AG09319 (cell line): ENCODE measurements at places on chromosomes 6 and 20.

GRCh38 chr6:13615792-13616120 is 621 bp downstream of the NOL7 start:
- no peak for DNase-seq

DNA sequence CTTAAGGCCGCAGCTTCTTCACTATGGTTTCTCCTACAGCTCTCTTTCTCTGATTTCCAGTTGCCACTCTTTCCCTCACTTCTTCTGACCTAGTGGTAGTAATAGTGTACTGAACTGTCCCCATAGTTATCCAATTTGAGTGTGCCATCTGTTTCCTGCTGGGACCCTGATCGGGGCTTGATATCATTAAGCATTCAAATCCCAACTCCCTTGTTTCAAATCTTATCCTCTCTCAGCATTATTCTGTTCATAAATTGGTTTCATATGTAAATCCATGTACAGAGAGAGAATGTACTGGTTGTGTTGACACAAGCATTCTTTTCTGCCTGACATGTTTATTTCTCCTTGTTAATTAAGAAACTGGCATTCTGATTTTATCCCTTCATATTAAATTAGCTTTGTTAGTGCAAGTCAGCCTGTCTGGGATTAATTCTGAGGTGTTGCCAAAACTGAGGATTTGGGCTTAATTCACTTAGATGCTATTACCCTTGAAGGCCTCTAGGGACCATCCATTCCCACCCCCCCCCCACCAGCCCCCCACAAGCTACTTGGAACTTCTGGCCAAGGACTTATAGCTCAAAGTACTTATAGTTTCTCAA is 84.6 kb upstream of the PROKR2 start:
- DNase-seq = no peak

DNA sequence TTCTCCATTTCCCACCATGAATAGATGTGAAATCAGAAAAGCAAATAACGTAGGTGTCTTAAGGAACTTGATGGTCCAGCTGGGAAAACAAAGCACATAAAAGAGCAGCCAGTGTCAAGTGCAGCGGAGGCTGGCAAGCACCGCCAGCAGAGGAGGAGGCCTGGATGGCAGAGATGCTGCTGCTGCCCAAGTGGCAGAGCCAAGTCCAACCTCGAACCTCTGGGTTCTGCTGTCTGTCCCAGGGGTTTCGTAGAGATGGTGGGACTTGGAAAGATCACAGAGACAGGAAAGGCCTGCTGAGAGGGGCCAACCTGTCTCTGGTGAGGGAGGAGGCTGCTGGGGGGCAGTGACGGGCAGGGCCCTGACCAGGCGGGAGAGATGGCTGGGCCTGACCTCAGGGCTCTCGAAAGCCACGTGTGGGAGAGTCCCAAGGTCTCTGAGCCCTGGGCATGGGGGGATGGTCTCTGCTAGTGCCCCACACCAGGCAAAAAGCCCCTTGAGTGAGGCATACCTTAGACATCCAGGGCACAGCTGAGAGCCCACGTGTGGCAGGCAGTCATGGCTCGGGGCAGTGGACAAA is 77.3 kb downstream of the TCP11 start:
- no peak for DNase-seq

DNA sequence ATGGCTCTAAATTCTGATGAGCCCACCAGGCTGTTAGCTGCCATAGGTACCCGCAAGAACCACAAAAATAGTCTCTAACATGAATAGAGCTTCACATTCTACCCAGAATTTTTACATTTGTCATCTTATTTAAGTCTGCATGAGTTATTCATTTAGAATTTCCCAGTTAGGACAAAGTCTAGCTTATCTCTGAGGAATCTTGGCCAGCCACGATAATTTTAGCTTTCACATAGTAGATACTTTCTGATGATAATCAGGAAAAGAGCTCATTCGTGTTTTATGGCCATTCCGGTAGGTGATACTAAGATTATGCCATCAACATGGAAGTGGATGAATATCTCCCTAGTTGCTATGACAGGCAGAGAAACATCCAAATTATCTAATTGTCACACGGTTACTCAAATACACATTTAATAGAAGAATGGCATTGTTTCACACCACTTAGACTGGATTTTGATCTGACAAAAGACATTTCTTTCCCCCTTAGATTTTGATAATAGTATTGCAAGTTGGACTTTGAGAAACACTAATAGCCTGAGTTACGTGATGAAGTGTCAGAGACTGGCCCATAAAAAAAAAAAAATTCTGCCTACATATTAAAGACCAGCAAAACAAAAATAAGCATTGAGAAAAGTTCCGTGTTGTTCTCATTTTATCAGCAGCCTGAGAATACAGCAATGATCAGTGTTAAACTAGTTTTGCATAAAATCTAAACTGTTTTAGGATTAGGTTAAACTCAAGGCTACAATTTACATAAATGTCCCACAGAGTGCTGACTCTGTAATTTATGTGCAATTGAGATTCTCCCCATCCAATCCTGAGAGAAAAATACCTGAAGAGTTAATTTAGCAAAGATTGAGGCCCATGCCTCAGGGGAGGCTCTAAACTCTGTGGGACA is 397.5 kb upstream of the ARID1B start:
- no peak for DNase-seq

GRCh38 chr20:35673884-35674283 is 9.2 kb upstream of the CPNE1 start:
- no peak for DNase-seq

GRCh38 chr6:151998784-151999183 is 191.3 kb downstream of the ESR1 start:
- DNase-seq = no peak

- no peak for DNase-seq
Measured at GRCh38 chr6:37688078-37688850, 9.4 kb downstream of the MDGA1 start.

- no peak for DNase-seq
Measured at GRCh38 chr20:15379681-15380296, 1042.4 kb upstream of the FLRT3 start.

DNA sequence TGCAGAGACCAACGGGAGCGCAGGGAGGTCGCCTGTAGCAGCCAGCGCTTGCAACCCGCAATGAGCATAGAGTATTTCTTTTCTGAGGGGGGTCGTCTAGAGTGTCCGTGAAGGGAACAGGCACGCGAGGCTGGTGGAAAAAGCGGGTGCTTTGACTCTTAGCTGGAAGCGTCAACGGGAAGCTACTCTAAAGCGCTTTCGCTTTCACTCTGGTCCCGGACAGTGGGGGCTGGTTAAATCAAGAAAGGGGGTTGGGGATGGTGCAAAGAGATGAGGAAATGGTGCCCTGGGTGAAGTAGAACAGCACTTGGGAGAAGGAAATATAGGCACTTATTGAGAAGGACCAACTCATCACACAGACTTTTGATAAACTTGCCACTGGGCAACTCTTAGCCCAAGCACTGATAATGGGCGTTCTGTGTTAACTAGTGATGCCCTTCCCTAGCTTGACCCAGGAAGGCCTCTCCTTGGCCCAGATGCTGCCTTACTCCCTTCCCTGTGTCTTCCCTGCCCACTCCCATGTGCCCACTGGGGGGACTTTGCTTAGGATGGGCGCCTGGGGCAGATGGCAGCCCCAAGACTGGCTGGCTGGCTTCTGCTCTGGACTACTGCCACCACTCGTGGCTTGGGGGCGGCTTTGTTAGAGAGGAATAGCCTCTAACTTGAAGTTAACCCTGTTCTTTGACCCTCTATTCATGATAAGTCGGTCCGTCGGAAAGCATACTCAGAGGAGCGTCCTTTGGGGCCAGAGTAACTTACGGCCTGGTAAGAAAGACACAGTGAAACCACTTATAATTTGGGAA is 585 bp downstream of the PSMB9 start:
- no peak for DNase-seq

DNA sequence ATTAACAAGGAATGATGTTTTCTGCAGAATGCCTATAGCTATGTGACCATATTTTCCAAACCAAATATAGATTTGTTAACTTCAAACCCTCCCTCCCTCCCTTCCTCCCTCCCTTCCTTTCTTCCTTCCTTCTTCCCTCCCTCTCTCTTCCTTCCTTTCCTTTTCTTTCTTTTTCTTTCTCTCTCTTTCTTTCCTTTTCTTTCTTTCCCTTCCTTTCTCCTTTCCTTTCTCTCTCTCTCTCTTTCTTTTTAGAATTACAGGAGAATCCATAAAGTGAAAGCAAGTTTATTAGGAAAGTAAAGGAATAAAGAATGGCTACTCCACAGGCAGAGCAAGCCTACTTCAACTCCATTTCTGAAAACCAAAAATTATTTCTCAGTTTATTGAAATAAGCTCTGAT is 153.0 kb downstream of the AHI1 start:
- DNase-seq = no peak

GRCh38 chr20:44396369-44397130 is 41.1 kb downstream of the HNF4A start:
- no peak for DNase-seq

- no peak for DNase-seq
Measured at GRCh38 chr6:157635388-157636244, 187.4 kb upstream of the SNX9 start.

DNA sequence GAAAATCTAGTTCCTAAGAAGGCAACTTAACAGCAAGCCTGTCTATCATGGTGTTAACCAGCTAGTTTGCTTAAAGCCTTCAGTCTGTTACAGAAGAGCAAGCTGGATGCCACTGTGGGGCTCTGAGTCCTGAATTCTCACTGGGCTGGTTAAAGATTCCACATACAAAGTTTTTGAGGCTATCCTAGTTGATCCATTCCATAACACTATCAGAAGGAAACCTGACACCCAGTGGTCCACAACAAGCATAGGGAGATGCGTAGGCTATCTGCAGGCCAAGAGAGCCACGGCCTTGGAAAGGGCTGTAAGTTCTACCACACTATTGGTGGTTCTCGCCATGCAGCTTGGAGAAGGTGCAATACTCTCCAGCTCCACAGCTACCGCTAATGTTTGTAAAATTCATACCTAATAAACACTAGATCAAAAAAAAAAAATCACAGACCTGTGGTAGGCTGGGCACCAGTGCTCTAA is 420 bp upstream of the MCCD1 start:
- no peak for DNase-seq

DNA sequence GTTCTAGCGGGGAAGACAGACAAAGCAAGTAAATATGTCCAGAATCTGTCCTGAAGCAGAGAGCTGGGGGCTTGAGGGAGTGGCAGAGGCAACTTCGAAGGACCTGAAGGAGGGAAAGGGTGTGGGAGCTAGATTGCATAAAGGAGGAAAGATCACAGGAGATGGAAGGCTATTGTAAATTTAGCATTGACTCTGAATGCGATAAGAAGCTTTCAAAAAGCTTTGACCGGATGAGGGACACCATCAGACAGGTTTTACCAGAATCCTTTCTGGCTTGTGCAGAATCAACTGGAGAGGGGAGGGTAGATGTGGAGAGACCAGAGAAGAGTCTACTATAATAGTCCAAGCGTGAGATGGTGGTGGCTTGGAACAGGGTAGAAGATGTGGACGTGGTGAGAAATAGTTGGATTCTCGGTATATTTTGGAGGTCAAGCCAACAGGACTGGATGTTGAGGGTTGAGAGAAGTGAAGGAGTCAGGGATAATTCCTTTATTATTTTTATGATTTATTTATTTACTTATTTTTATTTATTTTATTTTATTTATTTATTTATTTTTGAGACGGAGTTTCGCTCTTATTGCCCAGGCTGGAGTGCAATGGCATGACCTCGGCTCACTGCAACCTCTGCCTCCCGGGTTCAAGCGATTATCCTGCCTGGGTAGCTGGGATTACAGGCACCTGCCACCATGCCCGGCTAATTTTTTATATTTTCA is 19.9 kb upstream of the RIPOR3 start:
- DNase-seq = no peak

DNA sequence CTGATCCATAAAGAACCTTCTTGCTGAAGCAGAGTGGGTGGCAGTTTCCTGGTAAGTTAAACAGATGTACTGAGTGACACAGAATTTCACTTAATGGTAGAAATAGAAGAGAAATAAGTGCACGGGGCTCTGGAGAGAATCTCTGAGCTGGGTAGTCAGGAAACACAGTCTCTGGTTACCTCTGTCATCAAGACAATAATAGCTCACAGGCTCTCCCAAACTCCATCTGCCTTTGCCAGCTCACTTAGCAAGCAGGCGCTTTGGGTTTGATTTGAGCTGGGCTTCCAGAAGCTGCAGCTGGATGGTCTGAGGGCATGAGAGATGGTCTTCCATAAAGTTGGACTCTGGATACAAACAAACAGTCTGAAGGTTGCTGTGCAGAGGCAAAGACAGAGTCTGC is 39.6 kb upstream of the PRSS35 start:
- DNase-seq = no peak

DNA sequence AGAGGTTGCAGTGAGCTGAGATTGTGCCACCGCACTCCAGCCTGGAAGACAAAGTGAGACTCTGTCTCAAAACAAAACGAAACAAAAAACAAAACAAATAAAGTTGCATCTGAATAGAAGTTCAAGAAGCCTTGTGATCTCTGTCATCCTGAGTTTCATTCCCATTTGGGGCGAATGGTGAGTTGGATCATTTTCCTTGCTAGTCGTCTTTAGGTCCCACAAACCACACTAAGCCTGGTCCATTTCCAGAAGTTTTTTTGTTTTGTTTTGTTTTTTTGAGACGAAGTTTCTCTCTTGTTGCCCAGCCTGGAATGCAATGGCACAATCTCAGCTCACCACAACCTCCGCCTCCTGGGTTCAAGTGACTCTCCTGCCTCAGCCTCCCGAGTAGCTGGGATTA is 33.8 kb downstream of the ZNF217 start:
- DNase-seq = no peak

GRCh38 chr6:722077-722524 is 29.2 kb upstream of the EXOC2 start:
- DNase-seq = peak; percentile 72

- DNase-seq = no peak
Measured at GRCh38 chr20:20375862-20376261, 8.0 kb downstream of the INSM1 start.

- no peak for DNase-seq
Measured at GRCh38 chr6:72410769-72411168, 211.1 kb upstream of the KCNQ5 start.

DNA sequence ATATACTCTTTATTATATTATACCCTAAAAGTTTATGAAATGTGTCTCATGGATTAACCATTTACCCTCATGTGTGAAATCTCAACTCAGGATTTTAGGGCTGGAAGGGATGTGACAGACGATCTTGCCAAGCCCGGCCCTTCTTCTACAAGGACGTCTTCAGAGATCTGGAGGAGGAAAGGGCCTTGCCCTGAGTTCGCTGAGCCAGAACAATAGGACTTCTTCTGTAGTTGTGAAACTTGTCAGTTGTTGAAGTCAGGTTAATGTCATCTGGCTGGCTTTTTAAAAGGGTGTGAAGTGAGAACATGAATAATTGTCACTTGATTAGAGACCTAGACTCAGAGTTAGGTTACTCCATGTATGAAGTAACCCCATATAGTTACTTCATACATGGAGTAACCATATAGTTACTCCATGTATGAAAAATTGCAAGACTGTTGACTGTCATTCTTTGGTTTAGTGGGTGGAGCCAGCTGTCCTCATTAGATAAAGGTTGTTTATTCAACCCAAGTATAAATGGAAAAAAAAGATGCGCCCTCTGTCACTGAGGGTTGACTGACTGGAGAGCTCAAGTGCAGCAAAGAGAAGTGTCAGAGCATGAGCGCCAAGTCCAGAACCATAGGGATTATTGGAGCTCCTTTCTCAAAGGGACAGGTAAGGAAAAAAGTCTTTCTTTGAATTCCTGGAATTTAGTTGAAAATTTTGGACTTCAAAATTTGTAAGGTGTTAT is at the start of gene ARG1:
TSS of gene ARG1 (plus strand) at position 541 of the 730 bp plus-strand sequence. CDS start at position 598, 57 bp downstream.
- no peak for DNase-seq
